ENCODE measurements at places on chromosomes 3 and 15. TPM values are rescaled to one million over a fixed set of nuclear protein-coding genes. Genes with fewer than 3 reads are reported as not detected.

The ALDH1A3 gene
- total RNA-seq = 18.9 TPM

The CD80 gene
- total RNA-seq = not detected

The TRIM42 gene
- not detected for total RNA-seq

The BCHE gene
- 0.74 TPM for total RNA-seq

The MAP2K1 gene
- 120 TPM for total RNA-seq

The NSMCE3 gene
- 16.3 TPM for total RNA-seq

The CNTN4 gene
- total RNA-seq = not detected

The KBTBD13 gene
- not detected for total RNA-seq

The LRRC3B gene
- not detected for total RNA-seq

The AP2M1 gene
- 313 TPM for total RNA-seq

The IL17RC gene
- 18.9 TPM for total RNA-seq

The C2CD4A gene
- not detected for total RNA-seq

The B3GNT5 gene
- 30.1 TPM for total RNA-seq

The AADACL2 gene
- total RNA-seq = not detected

The NSUN3 gene
- total RNA-seq = 4.8 TPM

Measured in A549 treated with ZK216348 at 1 μM for 4 hours (cell line).